HuH-7.5 (cell line): ENCODE measurements at places on chromosomes 5 and 9.

DNA sequence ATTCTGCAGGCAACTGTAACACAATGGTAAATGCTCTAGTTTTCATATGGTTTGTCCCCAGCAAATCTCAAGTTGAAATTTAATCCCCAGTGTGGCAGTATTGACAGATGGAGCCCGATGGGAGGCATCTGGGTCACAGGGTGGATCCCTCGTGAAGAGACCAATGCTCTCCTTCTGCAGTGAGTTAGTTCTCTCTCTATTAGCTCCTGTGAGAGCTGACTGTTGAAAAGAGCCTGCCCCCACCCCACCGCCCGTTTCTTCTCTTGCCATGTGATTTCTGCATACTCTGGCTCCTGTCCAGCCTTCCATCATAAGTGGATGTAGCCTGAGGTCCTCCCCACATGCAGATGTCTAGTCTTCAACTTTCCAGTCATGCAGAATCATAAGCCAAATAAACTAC lies 27.0 kb downstream of the IARS1 start:
- no peak for DNase-seq

DNA sequence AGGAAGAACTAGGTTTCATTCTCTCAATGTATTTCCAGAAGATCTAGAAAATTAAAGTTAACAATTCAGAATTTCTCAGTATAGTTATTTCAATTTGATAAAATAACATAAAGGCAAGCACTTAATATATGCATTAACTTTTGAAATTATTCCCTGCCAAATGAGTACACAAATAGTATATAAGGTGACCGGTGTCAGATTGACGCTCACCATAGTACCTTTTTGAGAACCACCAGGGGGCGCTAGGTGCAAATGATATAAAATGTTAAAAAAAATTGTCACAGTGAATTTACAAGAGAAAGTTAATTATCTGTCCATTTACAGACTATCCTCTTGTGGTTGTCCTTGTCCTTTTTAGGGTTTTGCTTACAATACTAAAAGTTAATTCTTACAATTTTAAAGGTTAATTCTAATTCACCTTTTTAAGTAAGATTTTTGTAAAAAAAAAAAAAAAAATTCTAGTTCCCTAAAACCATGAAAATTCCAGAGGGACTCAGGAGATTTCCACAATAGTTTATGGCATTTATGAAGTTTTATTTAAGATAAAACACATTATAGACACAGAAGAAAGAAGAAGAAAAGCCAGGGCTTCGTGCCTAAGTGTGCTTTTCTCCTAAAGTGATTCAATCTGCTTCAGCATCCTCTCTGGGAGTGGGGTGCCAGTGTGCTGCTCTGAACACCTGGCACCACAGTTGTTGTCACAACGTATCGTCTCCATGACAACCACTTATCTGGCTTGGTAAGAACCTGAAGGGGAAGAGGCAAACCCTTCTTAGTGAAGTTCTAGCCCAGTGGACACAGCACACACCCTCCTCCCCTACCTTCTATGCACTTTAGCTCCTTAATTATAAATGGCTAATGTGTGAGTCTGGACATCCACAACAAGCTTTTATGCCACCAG lies 1.7 kb downstream of the ADAMTS16 start:
- DNase-seq: no peak

- no peak for DNase-seq
These were observed 11.2 kb upstream of the NCS1 start for GRCh38 chr9:130160862-130161470.

- no peak for DNase-seq
These were observed 59.2 kb downstream of the HSD17B3 start for GRCh38 chr9:96242811-96243210.

DNA sequence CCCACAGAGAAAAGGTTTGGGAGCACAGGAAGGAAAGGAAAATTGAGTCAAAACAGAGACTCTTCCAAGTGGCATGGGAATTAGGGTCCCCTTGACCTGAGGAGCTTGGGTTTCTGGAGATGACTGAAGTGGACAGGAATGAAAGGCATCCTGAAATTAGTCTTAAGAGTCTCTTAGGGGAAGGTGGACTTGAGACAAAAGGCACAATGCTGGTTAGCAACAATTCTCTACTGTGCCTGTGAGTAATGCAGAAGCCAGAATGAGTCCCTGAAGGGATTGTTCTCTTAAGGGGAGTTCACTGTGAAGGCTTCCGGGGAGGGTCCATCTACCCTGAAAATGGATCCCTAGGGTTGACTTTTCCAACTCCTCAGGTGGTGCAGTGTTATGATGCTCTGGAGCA lies 58.4 kb upstream of the FOXE1 start:
- DNase-seq: no peak

DNA sequence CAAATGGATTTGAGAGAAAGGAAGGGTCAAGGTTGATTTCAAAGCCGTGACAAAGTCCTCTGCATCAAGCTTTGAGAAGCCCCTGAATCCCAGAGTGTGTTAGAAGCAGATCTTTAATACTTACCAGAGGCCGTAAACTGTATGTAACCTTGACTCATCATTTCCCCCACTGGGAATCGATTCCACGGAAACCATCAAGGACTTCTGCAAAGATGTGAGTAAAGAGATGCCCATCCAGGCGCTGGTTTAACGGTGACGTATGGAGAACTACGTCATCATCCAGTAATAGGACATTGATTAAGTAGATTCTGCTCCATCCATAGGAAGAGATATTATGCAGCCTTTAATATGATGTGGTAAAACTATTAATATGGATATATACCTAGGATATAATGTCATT lies 1.6 kb downstream of the RNF183 start:
- DNase-seq: no peak

- no peak for DNase-seq
These were observed 66.1 kb upstream of the STK32A start for GRCh38 chr5:147168578-147169327.

DNA sequence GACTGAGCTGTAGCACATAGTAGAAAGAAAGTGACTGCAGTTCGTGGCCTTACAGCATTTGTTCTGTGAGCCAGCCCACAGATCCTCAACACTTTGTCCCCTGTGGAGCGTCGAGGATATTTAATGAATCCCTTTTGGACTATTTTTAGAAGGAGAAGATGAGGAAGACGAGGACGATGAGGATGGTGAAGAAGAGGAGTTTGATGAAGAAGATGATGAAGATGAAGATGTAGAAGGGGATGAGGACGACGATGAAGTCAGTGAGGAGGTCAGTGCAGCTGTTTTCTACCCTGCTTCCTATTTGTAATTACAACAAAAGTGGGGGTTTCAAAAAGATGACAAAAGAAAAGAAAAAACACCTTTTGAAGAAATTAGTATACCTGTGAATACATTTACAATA lies 28.0 kb downstream of the ANP32B start:
- no peak for DNase-seq

DNA sequence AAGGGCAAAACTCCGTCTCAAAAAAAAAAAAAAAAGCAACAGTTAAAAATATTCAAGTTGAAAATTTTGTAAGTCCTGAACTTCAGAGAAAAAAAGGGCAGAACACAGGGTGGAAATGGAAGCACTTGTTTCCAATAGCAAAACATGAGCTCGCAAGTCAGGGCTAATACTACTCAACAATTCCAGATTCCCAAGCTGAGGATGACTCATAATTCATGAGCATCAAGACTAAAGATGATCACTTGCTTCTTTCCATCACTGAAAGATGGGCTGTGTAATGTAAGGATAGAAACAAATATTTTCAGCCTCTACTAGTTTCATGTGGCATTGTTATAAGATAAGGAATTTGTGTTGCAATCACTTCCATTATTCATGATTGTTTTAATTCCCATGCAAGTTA lies 33.5 kb upstream of the FST start:
- DNase-seq: no peak

DNA sequence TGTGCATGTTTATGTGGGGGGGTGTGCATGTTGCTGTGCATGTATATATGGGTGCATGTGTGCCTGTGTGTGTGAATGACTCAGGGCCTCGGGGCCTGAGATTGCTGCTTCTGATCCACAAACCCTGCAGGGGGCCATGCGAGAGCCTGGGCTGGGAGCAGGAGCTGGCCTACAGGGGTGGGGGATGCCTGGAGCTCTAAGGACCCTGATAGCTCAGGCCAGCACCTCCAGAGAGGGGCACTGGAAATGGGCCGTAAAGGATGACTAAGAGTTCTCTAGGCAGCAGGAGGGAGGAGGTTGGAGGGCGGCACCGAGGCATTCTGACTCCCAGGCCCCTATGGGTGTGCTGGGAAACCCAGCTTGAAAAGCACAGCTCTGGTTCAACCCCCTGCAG lies 6.9 kb upstream of the UBAC1 start:
- no peak for DNase-seq

DNA sequence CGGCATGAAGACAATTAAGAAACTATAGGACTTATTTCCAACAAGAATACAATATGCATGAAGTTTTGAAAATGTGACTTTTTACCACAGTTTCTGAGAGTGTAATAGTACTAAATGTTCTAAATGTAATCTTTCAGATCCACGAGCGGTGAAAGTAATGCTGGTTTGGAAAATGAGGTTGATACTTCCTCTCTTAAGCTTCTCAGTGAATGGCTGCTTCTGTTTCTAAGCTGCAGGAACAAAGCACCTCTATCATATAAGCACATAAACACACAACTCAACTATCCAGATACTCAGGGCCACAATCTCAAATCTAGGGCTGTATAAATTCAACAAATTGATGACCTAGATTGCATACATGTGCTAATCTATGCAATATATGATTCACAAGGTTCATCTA lies 78.3 kb downstream of the LIFR start:
- no peak for DNase-seq

GRCh38 chr5:33711094-33711679 lies 180.6 kb downstream of the ADAMTS12 start:
- no peak for DNase-seq

DNA sequence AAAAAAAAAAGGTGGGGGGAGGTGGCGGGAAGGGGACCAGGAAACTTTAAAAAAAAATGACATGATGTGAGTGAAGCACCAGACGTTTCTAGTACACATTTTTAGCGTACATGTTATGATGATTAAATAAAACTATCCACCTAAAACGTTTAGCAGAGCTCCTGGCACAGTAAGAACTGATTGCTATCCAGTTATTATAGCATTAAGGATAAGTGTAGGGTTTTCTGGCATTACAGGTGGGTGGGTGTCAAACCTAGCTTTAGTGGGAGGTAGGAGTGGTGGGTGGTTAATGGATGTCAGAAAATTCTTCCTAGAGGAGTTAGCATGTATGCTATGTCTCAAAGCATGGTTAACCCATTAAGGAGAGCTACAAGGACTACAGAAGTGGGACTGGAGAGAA lies 2329.5 kb downstream of the MAT2B start:
- DNase-seq: no peak

- peak; percentile 84 for DNase-seq
These were observed at the start of gene DAPK1 for GRCh38 chr9:87497604-87498045. Gene DAPK1, plus strand, starts transcription at chr9:87497867. Its CDS starts 1,211 bp downstream, at chr9:87499078.

DNA sequence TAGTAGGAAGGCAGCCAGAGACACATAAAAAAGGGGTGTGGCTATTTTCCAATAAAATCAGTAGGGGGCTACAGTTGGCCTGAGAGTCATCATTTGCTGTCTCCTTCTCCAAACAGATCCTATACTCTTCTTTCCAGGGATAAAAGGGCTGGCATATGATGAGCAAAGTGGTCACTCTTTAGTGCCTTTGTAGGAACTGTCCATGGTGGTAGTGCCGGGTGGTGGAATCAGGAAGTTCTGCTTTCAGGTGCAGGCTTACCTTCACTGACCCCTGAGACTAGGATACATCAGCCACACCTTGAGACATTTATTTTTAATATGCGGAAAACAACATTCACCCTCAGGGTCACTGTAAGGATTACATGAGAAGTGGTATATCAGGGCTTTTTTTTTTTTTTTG lies 80.8 kb downstream of the ASTN2 start:
- DNase-seq: no peak

DNA sequence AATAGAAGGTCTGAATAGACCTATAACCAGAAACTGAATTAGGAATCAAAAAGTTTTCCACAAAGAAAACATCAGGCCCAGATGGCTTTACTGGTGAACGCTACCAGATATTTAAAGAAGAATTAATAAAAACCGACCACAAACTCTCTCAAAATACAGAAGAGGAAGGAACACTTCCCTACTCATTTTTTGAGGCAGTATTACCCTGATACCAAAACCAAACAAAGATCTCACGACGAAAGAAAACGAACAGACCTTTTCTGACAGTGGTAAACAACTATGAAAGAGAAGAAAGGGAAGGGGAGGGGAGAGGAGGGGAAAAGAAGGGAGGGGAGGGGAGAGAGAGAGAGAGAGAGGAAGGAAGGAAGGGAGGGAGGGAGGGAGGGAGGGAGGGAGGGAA lies 13.5 kb downstream of the B4GALT1 start:
- no peak for DNase-seq

DNA sequence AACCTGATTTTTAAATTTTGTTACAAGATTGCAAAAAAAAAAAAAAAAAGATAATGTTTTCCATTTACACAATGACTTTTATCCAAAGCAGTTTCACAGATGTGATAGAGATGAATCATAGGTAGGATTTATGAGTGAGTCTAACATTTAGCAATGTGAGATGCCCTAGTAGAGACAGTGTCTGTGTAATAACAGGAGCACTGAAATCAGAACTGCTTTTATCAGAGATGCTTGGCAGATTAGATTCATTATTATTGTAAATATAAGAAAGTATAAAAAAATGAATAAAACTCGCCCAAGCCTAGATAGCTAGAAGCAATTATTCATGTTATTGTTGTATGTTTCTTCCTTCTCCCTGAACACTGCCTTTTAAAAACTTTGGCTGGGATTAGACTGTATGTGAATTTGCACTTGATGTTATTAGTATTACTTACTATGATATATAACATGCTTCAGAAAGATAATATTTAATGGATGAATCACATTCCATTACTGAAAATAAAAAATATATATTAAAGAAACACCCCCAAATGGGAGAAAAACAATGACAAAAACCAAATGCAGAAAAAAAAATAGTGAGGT lies 567.3 kb upstream of the KLF4 start:
- DNase-seq: no peak

- DNase-seq: no peak
These were observed 13.6 kb downstream of the LPCAT1 start for GRCh38 chr5:1510151-1510561.

- DNase-seq: no peak
These were observed 157.7 kb upstream of the SLC24A2 start for GRCh38 chr9:19946441-19947109.

DNA sequence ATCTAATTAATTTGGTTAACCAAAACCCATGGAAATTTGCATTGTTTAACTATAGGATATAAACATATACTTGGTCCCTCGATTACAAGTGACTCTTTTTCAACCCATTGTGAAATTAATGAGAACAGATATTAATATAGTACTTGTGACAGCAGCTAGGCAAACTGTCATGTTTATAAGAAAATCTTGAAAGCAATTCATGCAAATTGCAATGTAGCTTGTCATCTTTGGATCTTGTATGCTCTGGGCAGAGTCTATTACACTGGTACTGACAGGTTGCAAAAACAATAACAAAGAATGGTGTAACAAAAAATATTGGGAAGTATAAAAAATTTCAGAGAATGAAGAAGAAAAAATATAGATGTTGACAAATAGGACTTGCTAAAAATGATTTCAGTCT lies 941.0 kb downstream of the DNAH5 start:
- DNase-seq: no peak

GRCh38 chr5:95380103-95380628 lies 11.0 kb upstream of the FAM81B start:
- DNase-seq: no peak

- DNase-seq: no peak
These were observed 801.5 kb upstream of the DMAC1 start for GRCh38 chr9:8600914-8601680.

GRCh38 chr5:118008779-118009178 lies 979.6 kb downstream of the DTWD2 start:
- no peak for DNase-seq
